ENCODE measurements at places on chromosomes 16 and 17.

- peak; percentile 79 for DNase-seq
Observed at GRCh38 chr17:49968405-49969133, 421 bp upstream of the DLX4 start.

DNA sequence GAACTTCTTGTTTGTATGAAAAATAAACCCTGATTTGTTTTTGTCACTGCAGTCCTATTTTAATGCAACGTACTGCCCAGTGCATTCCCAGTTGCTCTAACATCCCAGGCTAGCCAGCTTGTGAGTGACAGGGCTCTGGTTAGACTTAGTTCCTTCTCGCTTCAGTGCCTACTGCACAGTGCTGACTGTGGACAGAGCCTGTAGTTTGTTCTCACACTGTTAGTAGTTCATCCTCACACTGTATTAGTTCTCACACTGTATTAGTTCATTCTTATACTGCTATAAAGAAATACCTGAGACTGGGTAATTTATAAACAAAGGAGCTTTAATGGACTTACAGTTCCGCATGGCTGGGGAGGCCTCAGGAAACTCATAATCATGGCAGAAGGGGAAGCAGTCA is 116.6 kb upstream of the SALL1 start:
- DNase-seq = no peak

GRCh38 chr17:1414001-1414574 is 14.1 kb upstream of the YWHAE start:
- no peak for DNase-seq

DNA sequence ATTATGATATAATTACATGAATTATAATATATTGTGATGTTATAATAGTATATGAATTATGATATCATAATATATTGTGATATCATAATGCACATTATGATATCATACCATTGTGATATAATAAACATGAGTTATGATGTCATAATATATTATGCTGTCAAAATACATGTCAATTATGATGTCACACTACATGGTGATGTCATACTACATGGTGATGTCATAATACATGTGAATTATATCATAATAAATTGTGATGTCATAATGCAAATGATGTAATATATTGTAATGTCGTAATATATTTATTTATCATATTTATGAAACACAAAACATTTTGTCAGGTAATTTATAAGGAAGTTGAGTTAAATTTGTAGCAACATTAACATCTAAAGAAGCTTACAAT is 1950.1 kb downstream of the TP53TG3F start:
- no peak for DNase-seq

GRCh38 chr17:35891269-35891668 is 11.1 kb upstream of the CCL5 start:
- DNase-seq = no peak

- no peak for DNase-seq
Observed at GRCh38 chr17:73508057-73508930, 136.0 kb downstream of the SDK2 start.

DNA sequence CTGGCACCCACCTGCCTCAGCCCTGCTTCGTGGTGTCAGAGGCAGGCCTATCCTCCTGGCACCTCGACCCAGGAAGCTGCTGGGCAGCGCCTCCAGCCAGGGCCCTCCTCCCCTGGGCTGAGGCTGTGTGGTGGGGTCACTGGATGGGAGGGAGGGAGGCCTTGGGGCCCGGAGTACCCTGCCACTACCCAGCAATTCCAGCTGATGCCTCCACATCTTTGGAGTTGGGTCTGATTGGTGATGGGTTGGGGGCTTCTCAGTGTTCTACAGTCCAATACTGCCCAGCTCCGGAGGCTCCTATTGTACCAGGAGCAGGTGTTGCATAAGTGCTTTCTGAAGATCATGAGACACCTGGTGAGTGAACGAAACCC is 48.0 kb downstream of the USP22 start:
- DNase-seq = no peak

- no peak for DNase-seq
Observed at GRCh38 chr17:59284317-59284716, 47.1 kb upstream of the YPEL2 start.

GRCh38 chr16:26708428-26708827 is 358.3 kb upstream of the C16orf82 start:
- no peak for DNase-seq

- DNase-seq = no peak
Observed at GRCh38 chr16:23729503-23730424, 16.7 kb upstream of the ERN2 start.

DNA sequence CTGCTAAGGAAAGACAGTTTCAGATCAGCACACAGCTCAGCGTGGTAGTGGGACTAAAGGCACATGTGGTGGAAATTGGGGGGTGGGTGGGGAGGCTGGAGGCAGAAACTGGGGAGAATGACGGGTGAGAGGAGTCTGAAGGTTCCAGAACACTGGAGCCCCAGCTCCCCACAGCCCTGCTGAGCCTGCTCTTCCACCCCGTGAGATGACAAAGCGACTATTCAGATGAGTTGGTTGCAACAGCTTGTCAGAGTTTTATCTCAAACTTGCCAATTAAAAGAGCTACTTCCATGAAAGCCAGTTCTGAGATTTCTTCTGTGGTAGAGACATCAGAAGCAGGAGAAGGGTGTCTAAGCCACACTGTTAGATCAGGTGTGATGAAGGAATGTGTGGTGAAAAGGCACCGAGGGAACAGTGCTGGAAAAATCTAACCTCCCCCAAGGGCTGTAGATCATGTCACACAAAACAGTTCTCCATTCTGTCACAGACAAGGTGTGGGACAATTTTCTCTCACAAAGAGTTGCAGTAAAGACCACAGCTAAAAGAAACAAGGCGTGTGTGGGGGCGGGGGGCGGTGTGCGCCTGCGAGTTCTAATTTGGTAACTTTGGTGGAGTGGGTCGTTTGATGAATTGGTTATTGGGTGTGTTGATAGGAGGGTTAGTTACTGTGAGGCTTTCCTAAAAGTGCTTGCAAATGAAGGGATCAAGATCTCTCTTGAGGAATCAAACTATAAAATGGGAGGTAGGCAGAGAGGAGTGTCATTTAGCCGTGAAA is 39.0 kb downstream of the CCDC182 start:
- DNase-seq = no peak

- no peak for DNase-seq
Observed at GRCh38 chr17:55286681-55287589, 22.2 kb downstream of the HLF start.

DNA sequence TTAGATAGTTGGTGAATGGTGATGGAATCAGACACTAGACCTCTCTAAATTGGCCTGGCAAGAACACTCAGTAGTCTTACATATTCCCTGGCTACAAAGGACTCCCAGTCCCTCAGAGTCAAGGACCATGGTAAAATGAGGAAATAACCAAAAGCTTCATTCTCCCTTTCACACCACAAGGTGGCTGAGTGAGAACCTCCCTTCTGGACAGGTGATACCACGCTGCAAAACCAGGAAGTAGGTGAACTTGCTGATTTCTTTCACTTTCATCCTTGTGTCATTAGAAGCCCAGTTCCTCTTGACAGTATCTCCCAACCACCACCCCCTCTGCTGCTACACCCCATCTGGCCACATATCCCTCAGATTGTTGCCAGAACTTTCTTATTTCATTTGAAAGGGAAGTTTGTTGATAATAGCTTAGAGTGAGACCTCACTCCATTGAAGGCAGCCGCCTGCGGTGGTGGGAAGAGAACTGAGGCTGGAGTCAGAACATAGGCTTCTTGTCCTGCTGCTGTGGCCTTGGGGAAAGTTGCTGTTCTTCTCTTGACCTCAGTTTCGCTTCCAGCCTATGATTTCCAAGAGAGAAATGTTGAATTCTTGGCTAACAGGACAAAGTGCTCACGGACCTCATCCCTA is 290.6 kb upstream of the CCL2 start:
- DNase-seq = peak; percentile 24

DNA sequence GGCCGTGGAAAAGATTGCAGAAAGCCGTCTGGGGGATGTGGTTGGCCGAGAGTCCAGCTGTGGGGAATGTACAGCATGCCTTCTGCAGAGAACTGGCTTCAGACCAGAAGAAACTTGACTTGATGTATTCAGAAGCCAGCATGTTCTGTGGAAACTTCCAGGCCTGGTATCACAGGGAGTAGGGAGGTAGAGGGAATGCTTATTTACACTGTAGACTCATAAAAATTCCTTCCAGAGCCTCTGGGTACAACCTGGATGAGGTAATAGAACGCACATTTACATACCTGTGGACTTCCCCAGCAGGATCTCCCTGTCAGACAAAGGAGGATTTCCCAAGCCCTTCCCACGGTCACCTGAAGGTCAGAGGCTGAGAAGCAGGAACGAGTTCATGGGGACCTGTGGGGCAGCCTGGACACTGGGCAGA is 11.8 kb upstream of the GAS7 start:
- DNase-seq = no peak

GRCh38 chr16:278863-279366 is 1.5 kb upstream of the ARHGDIG start:
- peak; percentile 79 for DNase-seq

DNA sequence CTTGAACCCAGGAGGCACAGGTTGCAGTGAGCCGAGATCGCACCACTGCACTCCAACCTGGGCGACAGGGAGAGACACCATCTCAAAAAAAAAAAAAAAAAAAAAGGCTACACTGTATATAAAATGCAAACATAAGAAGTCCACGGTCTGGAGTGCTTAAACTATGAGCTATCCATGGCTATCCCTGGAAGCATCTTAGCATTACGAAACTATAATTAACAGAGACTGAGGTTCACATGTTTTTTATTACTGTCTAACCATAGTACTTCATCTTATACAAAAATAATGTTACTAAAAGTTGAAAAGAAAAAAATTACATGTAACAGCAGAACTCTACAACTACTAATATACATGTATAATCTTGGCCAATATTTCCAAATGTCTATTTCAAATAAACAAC is 32.8 kb downstream of the HELZ start:
- no peak for DNase-seq

DNA sequence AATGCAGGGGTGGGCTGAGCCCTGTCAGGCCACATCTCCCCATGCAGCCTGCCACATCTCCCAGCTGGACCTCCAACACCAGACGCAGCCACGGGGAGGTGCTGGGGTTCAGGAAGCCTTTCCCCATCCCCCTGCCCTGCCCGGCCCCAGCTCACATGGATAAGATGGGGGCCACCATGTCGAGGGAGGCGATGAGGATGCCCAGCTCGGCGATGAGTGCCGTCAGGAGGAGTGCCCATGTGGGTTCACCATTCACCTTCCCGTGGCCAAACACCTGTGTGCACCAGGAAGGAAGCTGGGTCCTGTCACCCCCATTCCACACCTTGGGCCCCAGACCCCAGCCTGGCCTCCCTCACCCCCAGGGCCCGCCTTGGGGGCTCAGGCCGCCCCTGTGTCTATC is 5.7 kb upstream of the LCAT start:
- DNase-seq = no peak

GRCh38 chr17:718075-718474 is 3.4 kb upstream of the VPS53 start:
- no peak for DNase-seq

- no peak for DNase-seq
Observed at GRCh38 chr17:60256174-60256573, 106.4 kb downstream of the CA4 start.

DNA sequence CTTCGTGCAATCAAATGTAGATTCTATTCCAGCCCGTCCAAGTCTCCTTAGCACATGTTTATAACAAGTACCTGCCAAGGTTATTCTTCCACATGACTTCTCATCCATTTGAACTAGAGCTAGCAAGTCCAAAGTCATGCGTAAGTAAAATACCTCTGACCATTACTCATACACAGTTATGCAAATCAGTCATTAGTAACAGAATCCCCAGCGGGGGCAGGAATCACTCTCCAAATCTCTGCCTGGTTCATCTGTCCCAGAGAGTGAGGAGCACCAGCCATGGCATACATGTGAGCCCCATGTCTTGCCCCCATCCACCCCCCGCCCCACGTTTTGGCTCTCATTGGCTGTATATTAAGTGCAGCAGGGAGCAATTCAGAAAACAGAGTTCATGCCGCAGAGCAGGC is 27.7 kb downstream of the SRL start:
- DNase-seq = no peak

GRCh38 chr16:89026121-89026612 is 49.2 kb upstream of the CBFA2T3 start:
- DNase-seq = no peak

GRCh38 chr16:85546585-85547447 is 66.3 kb upstream of the GSE1 start:
- no peak for DNase-seq

- no peak for DNase-seq
Observed at GRCh38 chr17:8707332-8708024, 37.2 kb downstream of the CCDC42 start.

GRCh38 chr17:82309656-82310570 is 7.5 kb downstream of the CD7 start:
- no peak for DNase-seq

GRCh38 chr17:48335858-48336500 is 94.0 kb downstream of the SKAP1 start:
- DNase-seq = peak; percentile 75

DNA sequence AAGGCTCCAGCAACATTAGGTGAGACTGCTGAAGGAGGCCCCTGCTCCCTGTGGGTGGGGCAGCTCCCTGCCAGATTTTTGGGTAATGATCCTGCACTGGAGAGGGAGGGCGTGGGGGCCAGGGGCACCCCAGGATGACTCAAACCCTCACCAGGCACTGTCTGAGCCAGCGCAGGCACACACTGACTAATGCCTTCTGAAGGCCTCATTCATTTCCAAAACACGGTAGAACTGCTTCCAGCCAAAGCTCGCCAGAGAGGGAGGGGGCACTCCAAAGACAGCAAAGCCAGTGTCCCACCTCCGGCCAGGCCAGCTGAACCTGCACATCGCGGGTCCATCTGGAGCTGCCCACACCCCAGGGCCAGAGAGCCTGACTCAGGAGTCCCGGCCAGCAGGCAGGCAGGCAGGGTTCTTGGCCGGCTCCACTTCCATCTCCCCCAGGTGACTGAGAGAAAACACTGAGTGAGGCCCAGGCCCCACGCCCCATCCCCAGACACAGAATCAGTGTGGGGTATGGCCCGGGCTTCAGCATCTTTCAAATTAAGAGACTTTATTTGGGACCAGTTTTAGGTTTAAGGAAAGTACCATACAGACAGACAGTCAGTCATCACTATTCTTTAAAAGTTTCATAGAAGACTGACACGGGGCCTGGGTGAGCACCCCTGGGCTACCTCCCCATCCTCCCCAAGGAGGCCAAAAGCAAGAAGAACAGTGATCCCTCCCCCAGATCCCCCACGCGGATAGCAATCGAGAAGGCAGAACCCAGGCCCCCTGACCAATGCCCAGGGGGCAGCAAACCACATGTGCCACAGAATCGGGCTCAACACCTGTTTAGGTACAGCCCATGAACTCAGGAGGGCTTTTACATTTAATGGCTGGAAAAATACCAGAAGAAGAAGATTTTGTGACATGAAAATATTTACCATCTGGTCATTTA is 2.3 kb downstream of the PIEZO1 start:
- no peak for DNase-seq

All from DMS79 treated with DMSO at 0.1 percent for 48 hours (cell line).